ENCODE measurements at places on chromosomes 11 and 22. TPM values are rescaled to one million over a fixed set of nuclear protein-coding genes. Genes with fewer than 3 reads are reported as not detected.

Gene C11orf16
- total RNA-seq, result not detected

Gene APOA1
- not detected for total RNA-seq

Gene CDCA5
- total RNA-seq, result 1.6 TPM

Gene PLAAT3
- 2.4 TPM for total RNA-seq

Gene DGAT2
- total RNA-seq, result 4.1 TPM

DNA sequence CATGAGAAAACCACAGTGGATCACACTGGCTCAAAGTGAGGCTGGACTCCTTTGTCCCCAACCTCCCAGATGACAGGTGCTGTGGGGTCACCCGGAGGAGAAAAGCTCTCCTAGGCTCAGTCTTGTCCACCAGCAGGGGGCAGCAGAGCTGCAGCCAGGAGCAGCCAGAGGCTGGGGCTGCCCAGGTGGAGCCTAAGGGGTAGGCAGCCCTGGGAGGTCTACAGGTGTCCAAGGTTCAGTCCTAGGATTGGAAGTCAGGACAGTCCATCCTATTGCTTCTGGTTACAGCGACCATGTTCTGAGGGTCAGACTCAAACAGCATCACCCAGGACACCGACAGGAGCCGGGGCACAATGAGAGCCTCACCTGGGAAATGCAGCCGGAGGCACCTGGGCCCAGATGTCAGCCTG, 77.6 kb upstream of the IGLL5 start:
- peak; percentile 18 for DNase-seq

- DNase-seq, result no peak
These were observed 58.8 kb downstream of the CHRDL2 start for GRCh38 chr11:74672332-74672955.

DNA sequence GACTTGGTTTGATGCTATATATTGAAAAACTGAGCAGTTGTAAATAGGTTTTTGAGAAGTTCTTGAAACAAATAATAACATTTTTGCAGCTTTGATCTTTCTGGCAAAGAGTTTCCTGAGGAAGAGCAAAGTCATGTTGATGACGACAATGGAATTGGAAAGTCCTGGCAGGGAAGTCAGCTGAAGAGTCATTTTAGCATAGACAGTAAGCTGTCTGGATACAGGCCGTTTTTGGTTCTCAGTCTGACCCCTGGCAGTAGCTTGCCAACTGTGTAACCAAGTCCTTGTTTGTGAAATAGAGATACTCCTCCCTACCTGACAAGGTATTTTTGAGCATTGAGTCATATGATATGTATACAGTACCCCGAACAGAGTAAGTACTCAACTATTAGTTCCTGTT, 193.3 kb downstream of the C11orf91 start:
- DNase-seq, result no peak

GRCh38 chr11:1039481-1040427, 3.2 kb upstream of the MUC6 start:
- DNase-seq, result no peak

DNA sequence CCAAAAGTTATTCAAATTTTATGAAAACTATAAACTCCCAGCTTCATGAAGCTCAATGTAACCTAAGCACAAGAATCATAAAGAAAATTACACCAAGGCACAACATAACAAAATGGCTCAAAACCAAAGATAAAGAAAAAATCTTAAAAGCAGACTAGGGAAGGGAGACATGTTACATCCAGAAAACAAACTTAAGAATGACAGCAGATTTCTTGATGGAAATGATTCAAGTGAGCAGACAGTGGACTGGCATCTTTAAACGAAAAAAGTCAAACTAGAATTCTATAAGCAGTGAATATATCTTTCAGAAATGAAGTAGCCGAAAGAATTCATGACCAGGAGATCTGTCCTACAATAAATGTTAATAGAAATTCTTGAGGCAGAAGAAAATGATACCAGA, 75.6 kb downstream of the SHANK2 start:
- DNase-seq, result no peak

DNA sequence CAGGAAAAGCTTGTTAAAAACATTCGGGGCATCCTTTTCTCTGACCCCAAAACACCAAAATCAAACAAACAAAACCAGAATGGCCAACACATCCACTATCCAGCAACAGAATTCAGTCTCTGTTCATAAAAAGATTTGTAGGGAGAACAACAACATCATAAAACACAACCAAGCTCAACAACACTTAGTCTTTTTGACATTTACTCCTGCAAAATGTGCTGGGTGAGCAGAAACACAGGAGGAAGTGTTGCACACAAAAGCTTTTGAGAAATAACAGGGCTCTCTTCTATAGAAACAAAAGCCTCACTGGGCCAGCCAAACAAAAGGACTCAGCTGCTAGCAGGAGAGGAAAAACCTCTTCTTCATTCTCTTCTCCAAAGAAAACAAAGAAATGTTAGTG, 736.0 kb upstream of the CCDC90B start:
- DNase-seq, result peak; percentile 1

- DNase-seq, result no peak
These were observed 46.2 kb downstream of the SHANK2 start for GRCh38 chr11:71206186-71206585.

GRCh38 chr11:100560606-100561005, 126.5 kb upstream of the ARHGAP42 start:
- no peak for DNase-seq

DNA sequence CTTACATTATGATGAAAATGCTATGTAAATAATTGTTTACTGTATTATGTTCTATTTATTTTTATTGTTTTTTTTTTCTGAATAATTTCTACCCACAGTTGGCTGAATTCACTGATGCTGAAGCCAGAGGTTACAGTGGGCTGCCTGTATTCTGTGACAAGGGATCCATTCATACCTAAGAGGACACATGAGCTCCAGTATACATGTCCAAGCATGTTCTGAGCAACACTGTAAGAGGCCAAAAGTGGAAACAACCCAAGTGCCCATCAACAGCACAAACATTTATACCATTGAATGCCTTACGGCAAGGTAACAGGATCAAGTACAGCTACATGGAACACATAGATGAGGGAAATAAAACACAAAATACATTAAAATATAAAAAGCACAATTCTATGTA, 1.4 kb upstream of the SRSF8 start:
- no peak for DNase-seq

DNA sequence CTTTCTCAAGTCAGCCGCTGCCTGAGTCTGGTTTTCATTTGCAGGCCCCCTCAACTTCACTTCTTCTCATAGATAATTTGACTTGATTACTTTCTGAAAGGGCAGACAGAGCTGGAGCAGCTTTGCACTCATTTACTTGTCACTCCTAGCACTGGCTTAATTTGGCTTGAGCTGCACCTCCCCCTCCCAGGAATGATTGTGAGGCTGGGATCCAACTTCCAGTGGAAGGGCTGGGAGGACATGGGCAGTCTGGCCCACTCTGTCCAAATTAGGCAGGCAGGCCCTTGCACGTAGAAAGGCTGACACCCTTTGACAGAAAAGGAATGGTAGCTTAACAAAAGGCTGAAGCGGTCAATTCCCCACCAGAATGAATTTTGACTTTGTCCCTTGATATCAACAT, 453.9 kb downstream of the ETS1 start:
- no peak for DNase-seq

GRCh38 chr11:15742626-15743519, 613.5 kb downstream of the SOX6 start:
- DNase-seq, result peak; percentile 12

GRCh38 chr22:33271390-33272161, 213.4 kb upstream of the SYN3 start:
- no peak for DNase-seq

GRCh38 chr11:76665172-76665571, 5.4 kb downstream of the LRRC32 start:
- DNase-seq, result no peak

- DNase-seq, result no peak
These were observed 83.3 kb downstream of the ZC3H12C start for GRCh38 chr11:110176366-110177085.

DNA sequence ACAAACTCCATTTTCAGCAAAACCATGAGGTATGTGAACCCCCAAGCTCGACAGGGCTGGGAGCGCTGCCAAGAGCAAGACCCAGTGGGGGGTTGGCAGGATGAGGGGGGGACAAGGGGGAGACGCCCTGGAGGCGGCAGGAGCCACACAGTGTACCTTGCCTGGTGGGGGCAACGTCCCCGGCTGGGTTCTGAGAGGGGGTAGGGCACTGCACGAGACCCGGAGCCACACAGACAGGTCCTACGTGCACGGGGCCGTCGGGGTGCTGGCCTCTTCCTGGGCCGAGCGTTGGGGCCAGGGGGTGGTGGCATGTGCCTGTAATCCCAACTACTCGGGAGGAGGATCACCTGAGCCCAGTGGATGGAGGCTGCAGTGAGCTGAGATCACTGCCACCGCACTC, 28.8 kb downstream of the TBX1 start:
- no peak for DNase-seq

- no peak for DNase-seq
These were observed 253.6 kb upstream of the ANO3 start for GRCh38 chr11:26078231-26078821.

DNA sequence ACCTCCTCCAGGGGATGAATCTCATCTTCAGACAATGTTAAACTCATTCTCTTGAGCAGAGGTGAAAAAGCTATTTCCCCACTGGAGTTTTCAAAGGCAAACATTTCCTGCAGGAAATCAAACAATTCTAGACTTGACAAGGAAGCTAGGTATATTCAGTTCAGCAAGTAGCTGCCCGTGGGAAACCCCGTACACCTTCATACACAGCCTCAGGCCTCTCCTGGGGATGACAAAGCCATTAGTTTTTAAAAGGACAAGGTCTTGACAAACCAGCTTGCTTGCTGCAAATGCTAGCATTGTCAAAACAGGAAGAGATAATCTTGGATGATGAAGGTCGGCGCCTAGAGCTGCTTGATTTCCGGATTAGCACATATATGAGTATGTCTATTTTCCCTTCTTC, 1630.8 kb upstream of the TENM4 start:
- DNase-seq, result no peak

GRCh38 chr11:73554671-73555320, 43.1 kb downstream of the FAM168A start:
- no peak for DNase-seq

GRCh38 chr11:2940147-2940920, 11.1 kb upstream of the PHLDA2 start:
- DNase-seq, result no peak

DNA sequence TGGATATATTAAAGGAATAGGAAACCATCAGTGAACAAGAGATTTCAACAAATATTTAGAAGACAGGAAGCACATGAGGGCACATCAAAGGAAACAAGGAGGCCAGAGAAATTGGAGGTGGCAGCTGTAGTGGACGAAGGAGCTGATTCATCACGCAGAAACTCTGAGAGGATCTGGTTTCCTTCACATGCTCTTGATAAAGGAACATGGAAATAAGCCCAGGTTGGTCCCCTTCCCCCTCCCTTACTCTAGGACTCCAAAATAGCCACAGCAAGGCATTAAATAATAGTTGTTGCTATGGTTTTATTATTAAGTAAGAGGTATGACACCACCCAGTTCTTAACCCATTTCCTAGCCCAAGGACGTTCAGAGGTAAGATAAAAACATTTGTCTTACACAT, 11.3 kb downstream of the IZUMO1R start:
- no peak for DNase-seq

DNA sequence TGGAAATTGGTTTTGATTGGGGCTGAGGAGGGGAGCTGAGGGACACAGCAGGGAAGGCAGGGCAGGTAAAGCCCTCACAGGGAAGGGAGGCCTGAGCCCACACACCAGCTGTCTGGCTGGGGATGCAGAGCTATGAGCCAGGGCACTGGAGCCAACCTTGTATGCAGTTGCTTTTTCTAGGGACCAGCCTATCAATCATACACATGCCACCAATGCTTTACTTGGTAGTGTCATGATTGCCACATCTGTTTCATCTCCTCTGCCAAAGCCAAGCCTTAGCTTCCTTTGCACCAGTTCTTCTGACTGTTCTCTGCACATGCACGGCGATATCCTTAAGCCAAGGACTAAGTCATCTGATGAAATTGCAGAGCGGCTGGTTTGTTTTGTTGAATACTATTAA, 207.1 kb upstream of the PLET1 start:
- DNase-seq, result no peak

DNA sequence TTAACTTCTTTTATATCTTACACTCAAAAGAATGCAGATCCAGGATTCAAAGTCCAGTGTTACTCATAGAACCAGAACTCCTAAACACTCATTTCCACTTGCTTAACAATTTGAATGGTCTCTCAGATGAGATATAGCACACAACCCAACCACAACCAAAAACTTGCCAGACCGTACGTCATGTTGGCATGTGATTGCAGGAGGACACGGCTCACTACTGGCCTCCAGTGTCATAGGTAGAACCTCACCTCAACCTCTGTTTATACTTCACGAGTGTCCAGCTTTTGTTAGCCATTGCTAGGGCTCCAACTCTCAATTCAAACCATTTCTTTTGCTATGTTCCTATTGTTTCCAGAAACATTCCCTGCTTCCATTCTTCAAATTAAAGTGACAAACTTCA, 58.5 kb upstream of the PDGFD start:
- no peak for DNase-seq
